ENCODE measurements at places on chromosomes 12 and 14.

DNA sequence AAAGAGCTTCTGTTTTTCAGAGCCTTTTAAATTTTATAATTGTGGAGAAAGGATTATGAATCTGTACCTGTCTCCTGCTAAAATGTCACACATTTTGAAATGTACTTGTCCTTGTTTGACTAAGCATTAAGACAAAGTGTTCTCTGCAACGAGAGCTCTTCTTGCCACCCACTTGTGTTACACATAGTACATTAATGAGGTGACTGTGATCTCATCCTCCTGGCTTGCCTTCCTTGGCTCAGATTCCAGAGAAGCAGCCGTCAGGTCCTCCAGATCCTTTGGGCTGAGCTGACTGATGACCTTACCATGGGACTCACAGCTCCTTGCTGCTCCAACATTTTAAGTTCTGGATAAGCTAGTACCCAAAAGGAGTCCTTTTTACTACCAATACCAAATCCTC is 81.4 kb downstream of the BBS10 start:
- no peak for DNase-seq

DNA sequence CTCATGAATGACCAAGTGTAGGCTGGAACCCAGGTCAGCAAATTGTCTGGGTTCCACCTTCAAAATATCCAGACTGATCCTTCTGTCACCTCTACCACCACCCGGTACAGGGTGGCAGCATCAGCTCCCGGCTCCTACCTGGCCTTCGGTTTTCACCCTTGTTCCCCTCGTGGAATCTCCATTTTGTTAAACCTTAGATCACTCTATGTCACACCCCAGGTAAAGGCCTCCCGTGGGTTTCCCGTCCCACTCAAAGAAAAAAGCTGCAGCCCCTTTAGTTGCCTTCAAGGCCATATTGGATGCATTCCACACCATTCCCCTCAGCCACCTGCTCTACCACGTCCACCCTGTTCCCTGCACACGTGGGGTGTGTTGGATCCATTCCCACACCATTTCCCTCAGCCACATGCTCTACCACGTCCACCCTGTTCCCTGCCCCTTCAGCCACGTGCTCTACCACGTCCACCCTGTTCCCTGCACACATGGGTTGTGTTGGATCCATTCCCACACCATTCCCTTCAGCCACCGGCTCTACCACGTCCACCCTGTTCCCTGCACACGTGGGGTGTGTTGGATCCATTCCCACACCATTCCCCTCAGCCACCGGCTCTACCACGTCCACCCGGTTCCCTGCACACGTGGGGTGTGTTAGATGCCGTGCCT is 23.8 kb downstream of the SLC6A13 start:
- DNase-seq, result no peak

- no peak for DNase-seq
Measured at GRCh38 chr12:54428050-54429013, 9.3 kb upstream of the ITGA5 start.

- DNase-seq, result peak; percentile 20
Measured at GRCh38 chr12:105418229-105418628, 87.7 kb downstream of the C12orf75 start.

DNA sequence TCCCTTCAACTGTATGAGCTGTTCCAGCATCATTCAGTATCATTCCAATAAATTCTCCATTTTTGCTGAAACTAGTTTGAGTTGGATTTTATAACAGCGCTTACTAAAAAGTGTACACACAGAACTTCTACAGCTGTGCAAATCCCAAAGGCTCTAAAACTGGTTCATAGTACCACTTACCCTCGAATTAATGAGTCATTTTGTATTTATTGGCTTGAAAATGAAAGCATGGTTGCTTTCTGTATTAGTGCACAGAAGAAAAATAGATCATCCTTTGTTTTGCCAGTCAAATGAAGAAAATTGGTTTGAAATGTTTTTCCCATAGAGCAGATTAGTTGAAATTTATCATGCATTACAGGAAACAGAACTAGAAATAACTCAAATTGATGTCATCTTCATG is 268.3 kb upstream of the CPNE8 start:
- DNase-seq, result no peak

- no peak for DNase-seq
Measured at GRCh38 chr14:77988096-77988870, 181.9 kb upstream of the NRXN3 start.
